ENCODE measurements at places on chromosomes 7 and 10.

DNA sequence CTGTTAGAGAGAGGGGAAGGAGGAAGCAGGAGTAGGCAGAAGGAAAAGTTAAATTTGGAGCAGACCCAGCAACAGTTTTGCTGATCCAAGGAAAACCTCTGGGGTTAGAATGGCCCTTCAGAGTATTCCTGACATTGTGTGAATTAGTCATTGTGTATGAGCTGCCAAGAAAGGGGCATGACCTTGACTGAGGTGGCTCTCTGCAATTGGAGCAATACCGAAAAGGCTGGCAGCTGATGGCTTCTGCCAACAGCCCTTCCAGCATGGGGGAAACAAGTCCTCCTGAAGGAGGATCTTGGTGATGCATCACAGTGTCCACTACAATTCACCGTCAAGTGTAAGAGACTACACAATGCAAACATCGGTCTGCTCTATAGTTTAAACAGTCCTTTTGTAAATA is 20.6 kb upstream of the WASL start:
- DNase-seq, result no peak

GRCh38 chr10:85316276-85316675 is 987.9 kb downstream of the CCSER2 start:
- no peak for DNase-seq

- no peak for DNase-seq
Measured at GRCh38 chr10:17841050-17841449, 31.9 kb downstream of the MRC1 start.

DNA sequence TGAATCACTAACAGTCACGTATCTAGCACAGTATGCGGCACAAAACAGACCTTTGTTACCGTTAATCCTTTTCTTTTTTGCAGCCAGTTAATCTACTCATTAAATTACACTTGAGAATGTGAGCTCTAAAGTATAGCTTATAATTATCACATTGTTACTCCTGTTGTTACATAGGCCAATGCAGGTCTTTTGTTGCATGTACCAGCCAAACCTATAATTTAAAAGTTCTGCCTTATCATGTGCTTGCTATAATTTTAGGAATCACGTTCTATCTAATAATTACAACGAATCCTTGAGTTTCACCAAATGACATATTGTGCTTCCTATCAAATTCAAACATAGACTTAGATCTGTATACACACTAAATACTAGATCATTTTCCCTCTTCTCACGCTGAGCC is 245.1 kb downstream of the DGKI start:
- DNase-seq, result no peak

DNA sequence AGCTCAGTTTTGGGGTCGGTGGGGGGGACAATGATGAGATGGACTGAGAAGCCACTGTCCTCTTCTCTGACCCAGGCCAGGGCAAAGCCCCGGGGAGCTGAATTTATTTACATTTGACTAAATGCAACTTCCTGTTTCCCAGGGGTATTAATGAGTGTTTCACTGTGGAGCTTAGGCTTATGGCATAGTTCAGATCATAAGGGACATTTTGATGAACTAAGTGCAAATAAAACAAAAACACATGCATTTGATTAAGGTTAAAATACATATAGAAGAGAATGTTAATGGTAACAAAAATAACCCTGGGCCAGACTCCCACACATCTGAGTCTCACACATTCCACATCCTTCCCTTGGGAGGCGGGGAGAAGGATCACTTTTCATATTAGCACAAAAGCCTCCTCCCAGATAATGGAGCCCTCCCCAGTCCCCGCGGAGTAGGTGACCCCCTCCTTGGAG is 320.6 kb downstream of the FRMD4A start:
- DNase-seq, result no peak

DNA sequence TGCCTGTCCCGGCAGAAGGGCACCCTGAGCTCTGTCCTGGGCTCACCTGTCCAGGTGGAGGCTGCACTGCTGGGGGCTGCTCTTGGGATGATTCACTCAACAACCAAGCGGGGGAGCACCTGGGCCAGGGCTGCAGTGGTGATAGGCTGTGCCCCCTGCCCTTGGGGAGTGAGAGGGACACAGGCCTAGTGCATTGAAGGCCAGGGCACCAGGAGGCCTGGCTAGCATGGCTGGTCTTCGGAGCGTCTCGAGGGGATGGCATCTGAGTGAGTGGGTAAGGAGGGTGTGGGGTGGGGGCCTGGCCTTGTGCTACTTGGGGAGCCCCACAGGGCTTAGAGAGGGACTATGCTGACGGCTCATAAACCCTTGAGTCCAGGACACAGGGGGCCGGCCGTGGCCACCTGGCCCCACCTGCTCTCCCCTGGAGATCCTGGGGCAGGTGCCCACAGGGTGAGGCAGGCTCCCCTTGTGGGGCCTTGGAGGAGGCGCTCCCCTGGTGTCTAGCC is 3.1 kb downstream of the PWWP2B start:
- no peak for DNase-seq

GRCh38 chr10:66982792-66983474 is 57.1 kb downstream of the LRRTM3 start:
- no peak for DNase-seq

DNA sequence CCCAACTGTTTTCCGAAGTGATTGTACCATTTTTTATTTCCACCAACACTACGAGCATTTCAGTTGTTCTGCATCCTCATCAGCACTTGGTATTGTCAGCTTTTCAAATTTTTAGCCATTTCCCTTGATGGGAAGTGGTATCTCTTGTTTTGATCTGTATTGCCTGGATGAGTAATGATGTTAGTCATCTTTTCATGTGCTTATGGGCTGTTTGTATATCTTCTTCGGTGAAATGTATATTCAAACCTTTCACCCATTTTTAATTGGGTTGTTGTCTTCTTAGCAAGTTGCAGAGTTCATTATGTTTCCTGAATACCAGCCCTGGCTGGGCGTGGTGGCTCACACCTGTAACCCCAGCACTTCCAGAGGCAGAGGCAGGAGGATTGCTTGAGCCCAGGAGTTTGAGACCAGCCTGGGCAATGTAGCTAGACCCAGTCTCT is 22.1 kb downstream of the CLIP2 start:
- no peak for DNase-seq

DNA sequence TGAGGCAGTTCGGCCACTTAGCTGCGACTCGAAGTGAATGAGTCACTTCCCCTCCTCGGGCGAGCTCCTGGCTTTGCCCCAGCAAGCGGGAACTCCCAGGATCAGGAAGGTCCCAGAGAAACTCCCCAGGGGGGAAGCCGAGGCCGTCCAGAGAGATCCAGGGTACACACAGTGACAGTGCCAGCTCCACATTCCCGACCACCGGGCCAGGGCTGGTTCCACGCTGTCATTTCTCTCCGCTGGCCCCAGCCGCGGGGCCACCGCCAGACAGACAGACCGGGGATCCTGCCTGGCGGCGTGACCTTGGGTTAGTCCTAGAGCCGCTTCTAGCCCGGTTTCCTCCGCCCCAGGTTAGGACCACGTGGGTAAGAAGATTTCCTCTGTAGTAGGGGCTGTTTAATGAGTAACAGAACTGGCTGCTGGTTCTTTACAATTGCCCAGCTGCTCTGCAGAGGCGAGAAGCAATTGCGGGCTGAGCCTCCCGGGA is 463 bp upstream of the UPP1 start:
- DNase-seq, result no peak

DNA sequence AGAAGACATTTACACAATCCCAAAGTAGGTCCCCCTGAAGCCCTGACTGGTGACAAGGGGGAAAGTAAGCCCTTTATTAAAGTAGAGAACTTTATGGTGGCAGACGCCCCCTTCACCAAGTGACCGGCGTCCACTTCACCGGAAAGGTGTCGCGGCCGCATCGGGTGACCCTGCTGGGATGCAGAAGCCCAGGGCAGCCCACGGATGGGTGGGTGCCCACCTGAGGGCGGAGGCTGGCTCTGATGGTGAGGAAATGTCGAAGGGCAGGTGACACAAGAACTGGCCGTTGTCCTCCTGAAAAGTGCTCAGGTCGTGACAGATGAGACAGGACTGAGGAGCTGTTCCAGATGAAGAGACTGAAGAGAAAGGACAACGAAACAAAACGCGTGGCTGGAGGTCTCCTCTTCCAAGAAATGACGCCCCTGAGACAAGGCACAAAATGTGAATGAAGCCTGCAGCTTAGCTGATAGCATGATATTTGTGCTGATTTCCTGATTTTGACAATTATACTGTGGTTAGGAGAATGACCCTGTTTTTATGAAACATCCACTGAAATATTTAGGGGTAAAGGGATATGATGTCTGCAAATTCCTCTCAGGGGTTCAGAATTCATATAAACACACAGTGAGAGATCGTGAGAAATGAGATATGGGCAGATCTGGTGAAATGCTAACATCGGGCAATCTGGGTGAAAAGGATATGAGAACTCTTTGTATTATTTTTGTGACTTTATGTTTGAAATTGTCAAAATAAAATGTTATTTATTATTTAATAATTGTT is 123.9 kb downstream of the PRKAG2 start:
- no peak for DNase-seq

- no peak for DNase-seq
Measured at GRCh38 chr10:116254422-116255155, 18.4 kb downstream of the GFRA1 start.

DNA sequence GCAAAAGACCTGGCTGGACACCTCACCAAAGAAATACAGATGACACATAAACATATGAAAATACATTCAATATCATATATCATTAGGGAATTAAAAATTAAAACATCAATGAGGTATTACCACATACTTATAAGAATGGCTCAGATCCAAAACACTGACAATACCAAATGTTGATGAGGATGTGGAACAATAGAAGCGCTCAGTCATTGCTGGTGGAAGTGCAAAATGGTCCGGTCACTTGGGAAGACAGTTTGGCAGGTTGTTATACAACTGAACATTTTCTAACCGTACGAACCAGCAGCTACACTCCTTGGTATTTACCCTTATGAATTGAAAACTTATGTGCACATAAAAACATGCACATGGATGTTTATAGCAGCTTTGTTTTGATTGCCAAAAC is 38.5 kb downstream of the ZMYND11 start:
- no peak for DNase-seq

DNA sequence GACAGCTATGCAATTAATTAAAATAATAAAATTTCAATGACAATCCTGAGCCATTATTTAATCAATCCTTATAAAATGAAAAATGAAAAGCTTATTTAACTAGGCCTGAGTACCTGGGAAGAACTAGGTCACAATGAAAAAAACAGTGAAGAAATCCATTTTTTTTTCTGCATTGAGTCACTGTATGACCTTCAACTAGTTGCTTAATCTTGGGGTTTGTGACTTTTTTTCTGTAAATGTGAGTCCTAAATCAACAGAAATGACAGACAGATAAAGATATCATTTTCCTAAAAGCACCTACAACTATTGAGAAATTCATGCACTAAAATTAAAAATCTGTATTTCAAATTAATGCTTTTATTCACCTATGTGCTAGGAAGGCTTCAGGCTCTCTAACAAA is 96.8 kb downstream of the TMEM26 start:
- no peak for DNase-seq

GRCh38 chr7:47807756-47808155 is 140.5 kb downstream of the PKD1L1 start:
- no peak for DNase-seq

GRCh38 chr10:82558014-82558607 is 683.1 kb downstream of the NRG3 start:
- DNase-seq, result no peak

GRCh38 chr10:68095153-68095552 is 14.1 kb upstream of the MYPN start:
- no peak for DNase-seq

DNA sequence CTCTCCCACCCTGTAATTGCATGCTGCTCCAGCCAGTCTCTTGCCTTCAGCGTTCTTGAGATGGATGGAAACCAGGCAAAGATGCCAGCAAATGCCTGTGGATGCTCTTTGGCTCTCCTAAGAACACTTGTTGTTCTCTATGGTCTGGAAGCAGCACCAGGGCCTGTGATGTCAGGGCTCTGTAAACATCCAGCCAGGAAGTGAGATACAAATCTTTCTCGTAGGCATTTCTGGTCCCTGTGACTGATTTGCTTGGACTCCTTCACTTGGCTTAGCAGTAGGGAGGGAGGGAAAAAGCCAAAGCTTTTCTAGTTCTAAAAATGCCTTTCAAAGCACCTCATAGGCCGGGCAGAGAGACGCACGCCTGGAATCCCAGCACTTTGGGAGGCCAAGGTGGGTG is 201.3 kb downstream of the REEP3 start:
- no peak for DNase-seq

GRCh38 chr7:37701769-37702168 is 18.2 kb downstream of the GPR141 start:
- no peak for DNase-seq

- DNase-seq, result no peak
Measured at GRCh38 chr7:1942243-1942940, 272.3 kb downstream of the ELFN1 start.

GRCh38 chr10:18594574-18595156 is 56.7 kb downstream of the NSUN6 start:
- no peak for DNase-seq

DNA sequence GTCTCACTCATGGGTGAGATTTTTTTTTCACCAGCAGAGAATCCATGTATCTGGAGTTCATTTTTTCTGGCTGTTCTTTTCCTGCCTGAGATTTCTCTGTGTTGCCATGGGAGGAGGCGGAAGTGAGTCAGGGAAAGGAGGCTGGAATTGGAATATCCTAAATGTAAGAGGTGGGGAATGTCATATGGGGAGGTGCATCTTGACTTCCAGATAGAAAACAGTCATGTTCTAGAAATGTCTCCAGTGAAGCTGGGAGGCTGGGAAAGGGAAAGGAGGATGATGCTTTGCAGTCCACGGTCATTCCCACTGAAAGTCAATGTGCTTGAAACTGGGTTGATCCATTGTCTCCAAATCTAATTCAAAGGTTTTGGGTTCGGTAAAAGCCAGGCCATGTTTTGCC is 39.7 kb upstream of the HPS1 start:
- DNase-seq, result no peak

- DNase-seq, result no peak
Measured at GRCh38 chr10:43707770-43708169, 59.1 kb upstream of the ZNF32 start.

DNA sequence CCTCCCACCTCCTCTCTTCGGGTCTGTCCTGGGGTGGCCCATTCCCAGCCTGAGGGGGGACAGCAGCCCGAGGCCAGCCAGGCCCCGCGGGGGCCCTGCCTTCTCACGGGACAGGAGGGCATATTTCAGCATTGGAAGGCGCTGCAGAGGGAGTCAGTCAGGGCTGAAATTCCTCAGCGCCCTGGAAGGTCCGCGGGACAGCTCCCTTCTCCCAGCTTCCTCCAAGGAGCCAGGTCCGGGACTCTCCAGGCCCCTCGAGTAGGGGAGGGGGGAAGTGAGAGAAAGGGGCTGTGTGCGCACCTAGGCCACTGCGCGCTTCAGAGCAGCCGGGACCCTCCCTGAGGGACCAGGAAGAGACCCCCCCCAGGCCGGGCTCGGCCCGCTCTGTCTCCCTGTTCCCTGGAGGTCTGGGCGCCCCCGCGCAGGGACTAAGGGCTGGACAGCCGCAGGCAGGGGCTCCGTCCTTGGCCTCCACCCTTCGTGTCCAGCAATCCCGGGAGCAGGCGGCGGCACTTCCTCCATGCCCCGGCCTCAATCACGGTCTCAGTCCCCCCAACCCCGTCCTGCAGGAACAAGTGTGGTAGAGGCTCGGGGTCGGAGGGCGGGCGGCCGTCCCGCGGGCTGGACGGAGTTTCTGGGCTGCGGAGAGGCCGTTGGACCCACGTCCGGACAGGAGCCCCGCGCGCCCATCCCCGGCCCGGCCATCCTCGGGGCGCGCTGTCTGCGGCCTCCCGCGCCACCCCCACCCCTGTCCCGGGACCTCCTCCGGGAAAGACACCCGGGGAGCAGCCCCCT is 6.0 kb upstream of the ELFN1 start:
- no peak for DNase-seq

- DNase-seq, result no peak
Measured at GRCh38 chr10:72092171-72092924, 4.0 kb upstream of the SPOCK2 start.

Measured in stimulated activated CD8-positive, alpha-beta memory T cell treated with anti-CD3 and anti-CD28 coated beads, Interleukin-12 subunit alpha, Interleukin-12 subunit beta, amount 100 ng/mL, for 1 hour (primary cell).